NCI-H345 (cell line): ENCODE measurements at places on chromosomes 11 and 22.

DNA sequence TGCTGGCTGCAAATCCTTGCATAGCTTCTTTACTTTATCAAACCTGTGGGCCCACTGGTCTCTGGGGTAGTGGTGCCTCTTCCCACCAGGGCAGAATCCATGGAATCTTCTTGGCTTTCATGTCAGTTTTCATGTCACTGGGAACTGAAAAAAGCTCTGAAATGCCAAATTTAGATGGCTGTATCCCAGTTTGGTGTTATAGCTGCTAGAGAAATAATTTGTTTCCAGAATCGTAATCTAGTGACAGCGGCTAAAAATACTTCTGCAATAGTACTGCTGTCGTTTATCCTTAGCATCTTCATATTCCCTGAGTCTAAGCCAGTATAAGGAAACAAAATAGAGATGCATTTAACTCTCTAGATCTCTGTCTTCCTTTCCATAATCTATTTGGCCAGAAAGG is 983.4 kb upstream of the FAT3 start:
- DNase-seq = no peak

GRCh38 chr11:130220311-130221035 is 60.9 kb downstream of the ST14 start:
- DNase-seq = no peak

GRCh38 chr11:126793596-126793995 is 207.0 kb downstream of the KIRREL3 start:
- no peak for DNase-seq

- DNase-seq = no peak
Measured at GRCh38 chr11:71304045-71304444, 51.7 kb upstream of the SHANK2 start.

DNA sequence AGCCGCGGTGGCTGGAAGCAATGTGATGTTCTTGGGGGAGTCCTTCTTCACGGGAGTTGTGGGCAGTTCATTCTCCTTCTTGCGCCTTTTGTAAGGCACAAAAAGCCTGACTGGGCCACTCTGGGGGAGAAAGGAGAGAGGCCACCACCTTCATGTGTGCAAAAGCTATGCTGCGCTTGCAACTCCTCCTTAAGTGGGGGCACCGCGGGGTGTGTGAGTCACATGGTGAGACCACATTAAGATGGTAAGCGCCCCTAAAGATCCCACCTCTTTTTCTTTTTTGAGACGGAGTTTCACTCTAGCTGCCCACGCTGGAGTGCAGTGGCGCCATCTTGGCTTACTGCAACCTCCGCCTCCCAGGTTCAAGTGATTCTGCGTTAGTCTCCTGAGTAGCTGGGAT is 14.1 kb downstream of the DEAF1 start:
- DNase-seq = no peak

DNA sequence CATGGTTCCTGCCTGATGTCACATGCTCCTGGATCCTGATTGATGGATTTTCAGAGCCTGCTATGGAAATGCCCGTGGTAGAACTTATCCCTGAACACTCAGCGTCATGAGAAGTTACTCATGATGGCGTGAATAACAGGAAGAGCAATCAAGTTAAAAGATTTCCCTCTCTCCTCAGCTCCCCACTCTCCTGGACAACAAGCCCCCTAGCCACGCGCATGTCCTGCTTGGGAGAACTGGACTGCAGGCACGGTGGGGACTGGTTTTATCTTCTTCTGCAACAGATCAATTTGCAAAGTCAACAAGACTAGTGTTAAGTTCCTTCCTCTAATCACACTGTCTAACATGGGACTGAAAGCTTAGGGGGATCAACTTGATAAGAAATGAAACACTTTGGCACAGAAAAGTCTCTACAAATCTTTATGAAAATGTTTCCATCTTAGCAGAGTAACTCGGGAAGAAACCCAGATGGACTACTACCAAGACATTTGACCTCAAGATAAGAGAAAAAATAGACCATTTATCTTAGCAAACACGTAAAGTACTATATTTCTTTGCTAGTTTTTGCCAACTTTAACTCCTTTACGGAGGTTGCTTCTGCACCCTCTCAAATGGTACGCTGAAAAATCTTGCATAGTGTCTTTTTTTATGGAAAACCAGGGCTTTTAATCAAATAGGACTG is 27.6 kb downstream of the POU2AF1 start:
- DNase-seq = no peak

DNA sequence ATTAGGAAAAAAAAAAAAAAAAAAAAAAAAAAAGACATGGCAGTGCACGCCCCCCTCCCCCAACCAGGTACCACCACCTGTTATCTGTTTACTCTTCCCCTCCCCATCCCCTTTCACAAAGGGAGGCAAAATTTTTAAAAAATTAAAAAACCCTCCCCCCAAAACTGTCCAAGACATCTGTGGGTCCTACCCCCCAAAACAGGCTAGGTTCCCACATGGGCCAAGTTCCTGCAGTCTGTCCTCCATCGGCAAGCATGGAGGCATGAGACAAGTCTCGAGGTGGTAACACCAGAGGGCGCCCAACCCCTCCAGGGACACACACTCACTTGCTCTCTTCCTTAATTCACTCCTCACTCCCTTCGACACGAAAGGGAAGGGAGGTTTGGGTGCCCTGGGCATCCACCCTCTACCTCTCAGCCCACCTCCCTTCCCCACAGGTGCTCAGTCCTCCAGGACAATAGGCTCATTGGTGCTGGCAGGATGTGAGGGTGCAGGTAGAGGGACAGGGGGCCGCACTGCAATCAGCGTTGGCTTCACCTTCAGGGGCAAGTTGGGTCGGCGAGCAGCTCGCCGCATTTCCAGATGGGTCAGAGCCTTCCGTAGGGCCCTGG is 2.2 kb upstream of the TUT1 start:
- DNase-seq = peak; percentile 50

- no peak for DNase-seq
Measured at GRCh38 chr11:83744620-83745192, 458.5 kb upstream of the CCDC90B start.

- no peak for DNase-seq
Measured at GRCh38 chr11:118060081-118060661, 16.7 kb upstream of the TMPRSS4 start.

- DNase-seq = peak; percentile 72
Measured at GRCh38 chr11:65779919-65780769, 632 bp downstream of the AP5B1 start.

- DNase-seq = no peak
Measured at GRCh38 chr11:45341372-45341771, 55.2 kb upstream of the SYT13 start.

GRCh38 chr22:23518376-23519187 is 61.5 kb downstream of the IGLL1 start:
- no peak for DNase-seq

DNA sequence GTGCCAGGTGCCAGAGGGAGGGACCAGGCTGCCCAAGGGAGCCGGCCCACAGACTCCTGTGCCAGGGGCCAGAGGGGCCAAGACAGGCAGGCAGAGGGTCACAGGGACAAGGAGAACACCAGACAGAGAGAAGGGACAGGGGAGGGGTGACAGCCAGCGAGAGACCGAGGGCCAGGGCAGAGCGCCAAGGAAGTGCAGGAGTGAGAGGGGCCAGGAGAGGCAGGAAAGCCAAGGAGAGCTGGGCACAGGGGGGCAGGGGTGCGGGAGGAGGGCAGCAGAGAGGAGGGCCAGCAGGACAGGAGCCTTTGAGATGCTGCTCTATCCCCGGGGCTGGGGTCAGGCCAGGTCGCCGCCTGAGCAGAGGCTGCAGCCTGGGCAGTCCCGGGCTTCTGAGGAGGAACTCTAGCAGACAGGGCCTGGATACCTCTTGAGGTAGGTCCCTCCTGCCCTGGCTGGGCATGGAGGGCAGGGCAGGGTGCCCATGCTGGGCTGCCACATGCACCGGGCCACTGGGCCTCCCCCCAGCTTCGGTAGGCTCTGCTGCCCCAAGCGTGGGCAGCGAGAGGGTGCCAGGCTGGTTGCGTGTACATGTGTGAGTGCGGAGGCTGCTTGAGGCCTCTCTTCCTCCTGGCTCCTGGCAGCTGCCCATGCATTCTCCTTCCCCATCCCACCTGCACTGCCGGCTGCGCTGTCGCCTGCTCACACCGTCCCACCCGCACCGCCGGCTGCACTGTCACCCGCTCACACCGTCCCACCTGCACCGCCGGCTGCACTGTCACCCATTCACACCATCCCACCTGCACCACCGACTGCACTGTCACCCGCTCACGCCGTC is 12.2 kb downstream of the LSP1 start:
- DNase-seq = no peak

DNA sequence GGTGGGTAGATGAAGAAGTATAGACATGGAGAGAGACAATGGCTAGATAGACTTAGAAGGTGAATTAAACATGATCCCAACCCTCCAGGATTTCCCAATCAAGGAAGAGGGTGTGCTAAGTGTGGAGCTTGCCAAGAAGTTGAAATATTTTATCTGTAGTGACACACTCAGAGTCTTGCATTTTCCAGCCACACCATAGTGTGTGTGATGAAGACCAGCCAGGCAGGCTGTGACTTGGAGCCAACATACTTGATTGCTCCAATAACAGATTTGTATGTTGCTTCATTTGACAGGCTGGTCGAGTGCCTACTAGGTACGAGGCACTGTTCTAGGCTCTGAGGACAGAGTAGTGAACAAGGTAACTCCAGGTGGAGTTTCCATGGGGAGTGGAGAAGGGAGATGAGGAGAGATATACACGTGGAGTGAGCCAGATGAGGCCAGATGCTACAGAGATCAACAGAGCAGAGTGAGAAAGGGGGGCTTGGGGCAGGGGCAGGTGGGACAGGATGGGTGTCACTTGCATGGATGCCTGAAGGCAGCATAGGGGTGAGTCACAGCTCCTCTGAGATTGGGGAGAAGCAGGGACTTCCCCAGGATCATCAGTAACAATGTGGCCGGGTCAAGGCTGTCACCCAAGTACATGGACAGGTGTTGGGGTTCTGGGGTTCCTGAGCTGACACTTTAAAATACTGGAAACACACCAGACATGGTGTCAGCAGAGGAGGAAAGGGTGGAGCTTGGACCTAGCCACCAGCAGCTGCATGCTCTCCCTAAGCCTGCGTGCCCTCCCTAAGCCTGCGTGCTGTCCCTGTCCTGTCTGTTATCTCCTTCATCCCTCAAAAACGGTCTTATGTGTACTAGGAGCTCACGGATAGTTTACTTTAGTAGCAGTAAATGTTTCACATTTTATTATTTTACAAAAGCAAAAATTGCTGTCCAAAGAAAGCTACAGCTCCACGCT is 23.6 kb downstream of the PDGFB start:
- no peak for DNase-seq

DNA sequence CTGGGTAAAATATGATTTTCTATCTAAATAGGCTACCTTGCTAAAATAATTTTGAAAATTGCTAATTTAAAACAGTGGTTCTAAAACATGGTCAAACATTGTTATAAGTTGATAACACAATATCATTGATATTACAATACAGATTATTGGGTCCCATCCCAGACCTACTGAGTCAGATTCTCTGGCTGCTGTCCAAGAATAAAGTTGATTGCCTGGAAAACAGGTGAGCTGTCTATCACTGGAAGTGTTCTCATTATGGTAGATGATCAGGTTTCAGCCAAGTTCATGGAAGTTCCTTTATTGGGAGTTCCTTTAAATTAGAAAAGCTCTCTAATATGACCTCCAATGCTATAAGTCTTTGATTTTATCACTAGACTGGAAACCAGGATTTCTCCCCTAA is 52.3 kb downstream of the SC5D start:
- DNase-seq = peak; percentile 69

DNA sequence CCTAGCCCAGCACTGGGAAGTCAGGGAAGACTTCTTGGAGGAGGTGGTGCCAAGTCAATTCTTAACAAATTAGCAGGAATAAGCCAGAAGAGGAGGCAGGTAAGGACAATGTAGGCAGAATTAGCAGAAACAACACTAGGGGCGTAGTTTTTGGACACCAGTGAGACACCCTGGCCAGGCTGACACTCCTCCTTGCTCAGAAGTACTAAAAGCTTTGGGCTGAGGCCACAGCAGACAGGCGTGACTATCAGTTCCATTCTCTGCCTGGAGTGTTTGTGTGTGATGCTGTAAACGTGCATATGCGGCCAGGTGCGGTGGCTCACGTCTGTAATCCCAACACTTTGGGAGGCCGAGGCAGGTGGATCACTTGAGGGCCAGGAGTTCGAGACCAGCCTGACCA is 36.0 kb downstream of the PHF21B start:
- no peak for DNase-seq

- no peak for DNase-seq
Measured at GRCh38 chr11:60933416-60934123, 9.3 kb downstream of the TMEM132A start.

- DNase-seq = peak; percentile 74
Measured at GRCh38 chr11:127461241-127462064, 460.9 kb upstream of the KIRREL3 start.

DNA sequence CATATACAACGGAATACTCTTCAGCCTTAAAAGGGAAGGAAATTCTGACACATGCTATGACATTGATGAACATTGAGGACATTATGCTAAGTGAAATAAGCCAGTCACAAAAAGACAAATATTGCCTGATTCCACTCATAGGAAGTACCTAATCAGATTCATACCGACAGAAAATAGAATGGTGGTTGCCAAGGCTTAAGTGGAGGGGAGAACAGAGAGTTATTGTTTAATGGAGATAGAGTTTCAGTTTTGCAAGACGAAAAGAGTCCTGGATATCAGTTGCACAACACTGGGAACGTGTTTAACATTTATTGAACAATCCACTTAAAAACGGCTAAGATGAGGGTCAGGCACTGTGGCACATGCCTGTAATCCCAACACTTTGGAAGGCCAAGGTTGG is 45.6 kb upstream of the HIPK3 start:
- DNase-seq = no peak

- DNase-seq = no peak
Measured at GRCh38 chr11:9951807-9952206, 287.9 kb downstream of the SWAP70 start.

GRCh38 chr11:475941-476340 is 25.9 kb downstream of the PTDSS2 start:
- no peak for DNase-seq

DNA sequence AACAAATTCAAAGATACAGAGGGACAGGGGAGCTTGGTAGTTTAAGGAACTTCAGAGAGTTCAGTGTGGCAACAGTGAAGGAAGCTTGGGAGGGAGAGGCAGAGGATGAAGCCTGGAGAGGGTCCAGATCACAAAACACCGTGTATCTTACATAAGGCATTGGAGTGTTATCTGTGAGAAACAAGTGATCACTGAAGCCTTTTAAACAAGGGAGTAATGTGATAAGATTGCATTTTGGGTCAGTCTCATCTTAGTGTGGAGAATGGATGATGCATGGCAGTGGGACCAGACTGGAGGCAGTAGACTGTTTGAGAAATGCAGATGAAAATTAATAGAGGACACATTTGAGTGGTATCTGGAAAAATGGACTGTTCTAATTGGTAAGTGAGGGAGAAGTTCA is 79.4 kb downstream of the EXT2 start:
- DNase-seq = no peak

GRCh38 chr11:112051768-112052167 is 22.0 kb downstream of the PIH1D2 start:
- no peak for DNase-seq
